ENCODE measurements at places on chromosomes 1 and 21.
A peak's percentile ranks its signal among the peaks of the same experiment; 100 is the strongest.

GRCh38 chr21:43927591-43928221 is 62.7 kb downstream of the AGPAT3 start:
- no peak for DNase-seq

DNA sequence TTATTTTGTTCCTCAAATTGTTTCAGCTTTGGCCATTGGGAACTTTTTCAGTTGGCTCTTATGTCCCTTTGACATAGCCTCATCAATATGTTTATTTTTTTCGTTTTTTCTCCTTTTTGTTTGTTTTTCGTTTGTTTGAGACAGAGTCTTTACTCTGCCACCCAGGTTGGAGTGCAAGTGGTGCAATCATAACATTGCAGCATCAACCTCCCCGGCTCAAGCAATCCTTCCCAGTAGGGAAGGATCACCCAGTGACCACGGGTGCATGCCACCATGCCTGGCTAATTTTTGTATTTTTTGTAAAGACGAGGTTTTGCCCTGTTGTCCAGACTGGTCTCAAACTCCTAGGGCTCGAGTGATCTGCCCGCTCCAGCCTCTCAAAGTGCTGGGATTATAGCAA is 8.1 kb downstream of the POLR3GL start:
- DNase-seq = no peak

GRCh38 chr1:188669728-188670382 is 1807.8 kb downstream of the BRINP3 start:
- peak; percentile 12 for DNase-seq

GRCh38 chr1:48530727-48531351 is 58.8 kb upstream of the SPATA6 start:
- peak; percentile 12 for DNase-seq

DNA sequence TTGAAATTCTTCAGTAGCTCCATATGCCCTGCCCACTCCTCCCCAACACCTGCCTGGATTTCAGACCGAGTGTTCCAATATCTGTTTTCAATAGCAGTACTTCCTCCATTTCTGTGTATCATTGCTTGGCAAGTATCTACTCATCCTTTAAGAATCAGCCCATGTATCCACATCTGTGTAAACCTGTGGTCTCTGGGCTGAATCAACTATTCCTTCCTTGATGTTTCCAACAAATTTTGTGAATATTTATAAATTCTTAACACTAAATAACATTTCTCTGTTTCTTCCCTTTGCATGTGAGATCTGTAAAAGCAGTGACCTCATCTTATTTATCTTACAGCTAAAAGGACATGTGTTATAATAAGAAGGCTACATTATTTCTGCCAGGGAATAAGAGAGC is 26.0 kb upstream of the UAP1 start:
- no peak for DNase-seq
